ENCODE measurements at places on chromosomes 5 and 9.
A peak's percentile ranks its signal among the peaks of the same experiment; 100 is the strongest.

DNA sequence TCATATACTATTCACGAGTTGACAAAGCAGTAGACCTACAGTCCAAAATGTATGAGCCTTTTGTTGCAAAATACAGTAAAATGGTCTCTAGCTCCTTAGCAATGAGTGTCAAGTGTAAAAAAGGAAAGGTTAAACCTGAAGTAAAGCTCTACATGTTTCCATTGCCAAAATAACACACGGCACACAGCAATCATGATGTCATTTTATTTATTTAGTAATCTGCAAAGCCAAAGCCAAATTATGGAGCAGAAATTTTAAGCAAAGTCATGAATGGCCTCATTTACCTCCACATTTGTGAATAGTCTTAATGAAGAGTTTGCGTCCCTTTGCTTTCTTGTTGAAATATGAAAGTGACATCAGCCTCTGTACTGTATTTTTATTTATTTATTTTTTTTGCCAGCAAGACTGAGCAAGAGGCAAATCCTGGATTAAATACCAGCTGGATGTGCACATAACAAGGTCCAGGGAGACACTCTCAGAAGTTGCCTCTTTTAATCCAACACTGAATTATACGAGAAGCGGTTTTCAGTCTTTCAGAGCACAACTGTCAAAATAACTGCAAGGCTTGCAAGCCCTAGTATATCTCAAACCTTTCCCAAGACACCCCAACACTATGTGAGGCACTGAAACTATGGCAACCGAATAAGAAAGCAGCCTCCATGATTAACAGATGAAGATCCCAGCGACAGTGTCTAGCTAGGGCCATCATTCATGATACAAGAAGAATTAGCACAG is 9.7 kb downstream of the SEMA6A start:
- DNase-seq: no peak

- peak; percentile 23 for DNase-seq
Observed at GRCh38 chr9:33263131-33264002, 1.1 kb downstream of the BAG1 start.

DNA sequence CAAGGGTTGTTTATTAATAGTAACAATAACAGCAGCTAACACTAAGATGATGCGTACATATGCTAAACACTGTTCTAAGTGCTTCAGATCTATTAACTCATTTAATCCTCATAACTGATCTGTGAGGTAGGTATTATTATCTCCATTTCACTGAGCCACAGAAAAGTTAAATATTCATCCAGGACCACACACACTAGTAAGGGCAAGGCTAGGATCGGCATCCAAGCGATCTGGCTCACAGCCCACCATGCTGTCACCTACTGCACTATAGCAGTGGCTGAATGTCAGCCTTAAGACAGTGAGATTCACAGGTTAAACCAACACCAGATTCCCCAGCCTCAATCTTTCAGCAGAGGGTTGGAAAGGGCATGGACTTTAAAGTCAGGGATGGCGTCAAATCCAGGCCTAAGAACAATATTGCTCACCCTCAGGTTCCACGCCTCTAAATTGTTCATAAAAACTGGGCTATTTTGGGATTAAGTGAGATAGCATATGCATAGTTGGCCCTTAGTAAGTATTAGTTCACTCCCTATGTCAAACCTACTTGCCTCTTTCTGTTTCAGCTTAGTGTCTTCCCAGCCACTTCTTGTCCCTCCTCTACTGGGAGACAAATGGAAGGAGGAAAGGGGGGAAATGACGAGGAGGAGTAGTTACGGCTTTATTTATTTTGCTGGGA is 150.8 kb downstream of the MAPKAP1 start:
- no peak for DNase-seq

DNA sequence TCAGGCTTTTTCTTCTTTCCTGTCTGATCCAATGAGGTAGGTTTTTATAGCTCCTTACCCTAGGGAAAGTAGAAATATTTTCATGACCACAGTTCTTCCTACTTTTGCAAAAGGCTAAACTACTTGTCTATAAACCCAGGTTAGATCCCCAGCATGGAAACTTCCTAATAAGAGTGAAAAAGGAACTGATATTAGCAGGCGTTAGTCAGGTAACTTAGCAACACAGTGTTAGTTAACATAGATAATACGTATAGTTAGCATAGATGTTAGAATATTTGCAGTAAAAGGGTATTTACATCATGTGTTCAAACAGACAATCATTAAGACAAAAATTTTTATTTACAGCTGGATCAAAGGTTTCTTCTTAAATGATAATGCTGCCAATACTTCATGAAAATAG is 162.9 kb upstream of the DAB2 start:
- DNase-seq: no peak

DNA sequence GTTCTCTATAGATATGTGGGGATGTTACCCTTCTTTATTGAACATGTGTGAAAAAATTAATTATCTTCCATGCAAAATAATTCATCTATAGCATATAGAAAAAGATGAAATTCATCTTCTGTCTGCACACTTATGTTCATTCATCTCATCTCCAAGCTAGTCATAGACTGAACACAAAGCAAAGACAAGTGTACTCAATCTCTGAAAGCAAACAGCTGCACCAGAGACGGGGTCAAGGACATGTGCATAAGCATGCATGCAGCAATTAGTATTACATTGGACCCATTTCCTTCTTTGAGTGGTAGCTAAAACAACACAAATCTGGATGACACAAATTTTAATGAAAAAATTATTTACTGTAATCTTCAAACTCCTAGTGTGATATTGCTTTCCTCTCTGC is 547.0 kb upstream of the COX7C start:
- DNase-seq: no peak

GRCh38 chr5:16518606-16519005 is 53.0 kb upstream of the ZNF622 start:
- DNase-seq: no peak

- DNase-seq: no peak
Observed at GRCh38 chr9:96688187-96688586, 33.1 kb upstream of the PRXL2C start.

GRCh38 chr9:89668216-89668865 is 63.5 kb downstream of the GADD45G start:
- no peak for DNase-seq

DNA sequence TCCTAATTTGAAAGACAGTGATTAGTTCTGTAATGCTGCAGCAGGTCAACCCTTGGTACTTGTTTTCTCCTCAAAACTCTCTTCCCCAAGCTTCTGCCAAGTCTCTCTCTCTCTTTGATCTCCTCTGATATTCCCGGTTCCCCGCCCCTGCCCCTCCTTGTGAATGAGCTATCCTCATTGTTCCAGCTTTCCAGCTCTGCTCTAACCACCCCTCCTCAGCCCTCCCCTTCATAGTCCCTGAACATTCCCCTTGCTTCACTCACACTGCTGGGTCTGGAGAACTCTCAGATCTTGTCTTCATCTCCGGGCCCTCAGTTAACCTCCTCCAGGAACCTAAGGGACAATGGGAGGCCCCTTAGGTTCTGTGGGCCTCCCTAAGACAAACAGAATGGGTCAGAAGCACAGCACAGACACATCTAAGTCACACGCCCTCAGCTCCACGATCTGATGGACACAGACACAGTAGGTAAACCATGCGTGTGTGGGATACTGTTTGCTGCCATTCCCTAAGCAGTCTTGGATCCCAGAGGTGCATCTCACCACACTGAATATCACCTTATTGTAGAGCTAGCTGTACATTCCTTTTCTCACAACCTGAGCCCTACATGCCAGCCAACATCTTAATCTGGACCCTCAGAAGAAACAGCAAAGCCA is 17.4 kb upstream of the LARP1 start:
- DNase-seq: no peak

DNA sequence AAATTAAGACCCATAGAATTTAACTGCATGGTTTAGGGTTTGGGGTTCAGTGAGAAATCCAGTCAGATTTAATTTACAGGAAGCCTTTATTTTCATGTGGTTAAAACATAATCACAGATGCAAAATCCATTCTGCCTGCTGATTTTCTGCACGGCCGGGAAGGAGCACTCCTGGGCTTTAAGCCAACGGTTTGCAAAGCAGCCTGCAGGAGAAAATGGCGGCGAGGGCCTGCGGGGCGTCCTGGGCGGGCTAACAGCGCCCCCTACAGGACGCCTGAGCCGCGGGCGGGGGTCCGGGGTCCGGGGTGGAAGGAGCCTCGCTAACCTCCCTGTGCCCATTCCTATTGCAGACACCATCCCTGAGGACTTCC is 47.6 kb downstream of the THBS4 start:
- DNase-seq: peak; percentile 90

DNA sequence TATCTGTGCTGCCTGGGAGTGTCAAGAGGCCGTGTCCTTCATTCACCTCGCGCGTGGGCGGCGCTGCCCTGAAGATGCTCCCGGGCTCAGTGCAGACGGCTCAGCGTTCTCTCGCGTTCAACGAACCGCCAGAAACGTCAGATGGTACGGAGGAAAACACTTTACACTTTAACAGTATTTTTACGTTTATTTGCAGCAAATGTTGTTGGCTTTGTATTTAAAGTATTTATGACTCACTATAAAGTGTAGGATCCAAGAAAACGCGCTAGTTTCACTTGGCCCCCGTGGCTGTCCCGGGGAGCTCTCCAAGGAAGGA is 544 bp upstream of the ERCC6L2 start:
- DNase-seq: peak; percentile 38

DNA sequence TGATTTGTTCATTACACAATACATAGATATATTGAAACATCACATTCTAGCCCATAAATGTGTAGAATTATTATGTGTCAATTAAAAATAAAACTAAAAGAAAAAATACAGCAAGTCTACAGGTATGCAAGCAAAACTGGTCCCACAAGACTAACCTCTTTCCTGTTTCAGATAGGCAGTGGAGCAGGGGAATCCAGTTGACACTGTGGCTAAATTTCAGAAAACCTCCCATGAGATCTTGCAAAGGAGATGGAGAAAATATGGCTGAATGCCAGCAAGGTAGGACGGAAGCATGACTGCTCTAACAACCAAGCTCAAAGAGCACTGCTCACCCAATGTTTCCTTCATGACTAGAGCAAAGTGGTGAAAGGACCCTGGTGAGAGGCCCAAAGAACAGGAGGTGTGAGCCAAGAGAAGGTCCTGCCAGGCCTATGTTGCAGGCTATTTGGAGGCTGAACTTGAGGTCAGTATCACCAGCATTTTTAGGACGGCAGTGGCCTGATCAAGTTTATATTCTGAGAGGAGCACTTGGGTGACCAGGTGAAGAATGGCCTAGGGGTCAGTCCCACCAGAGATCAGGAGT is 1.1 kb upstream of the SH3TC2 start:
- DNase-seq: no peak

DNA sequence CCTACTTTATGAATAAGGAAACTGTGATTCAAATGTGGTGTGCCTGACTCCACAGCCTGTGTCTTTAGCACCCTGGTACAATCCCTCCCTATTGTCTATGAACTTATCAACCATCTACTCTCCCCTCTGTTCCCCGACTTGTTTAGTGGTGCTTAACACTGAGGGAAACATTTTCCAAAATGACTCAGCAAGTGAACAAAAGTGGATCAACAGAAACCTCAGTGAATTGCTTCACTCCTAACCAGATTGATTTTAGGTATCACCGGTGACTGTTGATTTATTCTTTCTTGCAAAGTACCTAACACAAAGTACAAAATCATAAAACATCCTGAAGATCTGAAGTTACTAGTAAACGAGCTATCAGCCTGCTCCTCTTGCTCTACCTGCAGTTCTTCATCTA is 42.1 kb upstream of the RAPGEF6 start:
- DNase-seq: no peak

- DNase-seq: no peak
Observed at GRCh38 chr5:67106626-67107342, 89.8 kb downstream of the CD180 start.

DNA sequence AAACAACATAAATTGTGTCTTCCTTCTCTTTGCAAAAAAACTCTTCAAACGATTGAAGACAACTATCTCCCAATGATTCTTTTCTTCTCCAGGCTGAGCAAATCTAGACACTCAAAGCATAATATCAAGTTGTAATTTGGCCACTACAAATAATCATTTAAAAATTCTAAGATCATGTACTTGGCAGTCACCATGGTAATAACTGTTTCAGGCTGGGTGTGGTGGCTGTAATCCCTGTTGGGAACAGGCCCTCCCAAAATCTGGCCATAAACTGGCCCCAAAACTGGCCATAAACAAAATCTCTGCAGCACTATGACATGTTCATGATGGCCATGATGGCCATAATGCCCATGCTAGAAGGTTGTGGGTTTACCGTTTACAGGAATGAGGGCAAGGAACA is 52.0 kb downstream of the PJA2 start:
- no peak for DNase-seq

DNA sequence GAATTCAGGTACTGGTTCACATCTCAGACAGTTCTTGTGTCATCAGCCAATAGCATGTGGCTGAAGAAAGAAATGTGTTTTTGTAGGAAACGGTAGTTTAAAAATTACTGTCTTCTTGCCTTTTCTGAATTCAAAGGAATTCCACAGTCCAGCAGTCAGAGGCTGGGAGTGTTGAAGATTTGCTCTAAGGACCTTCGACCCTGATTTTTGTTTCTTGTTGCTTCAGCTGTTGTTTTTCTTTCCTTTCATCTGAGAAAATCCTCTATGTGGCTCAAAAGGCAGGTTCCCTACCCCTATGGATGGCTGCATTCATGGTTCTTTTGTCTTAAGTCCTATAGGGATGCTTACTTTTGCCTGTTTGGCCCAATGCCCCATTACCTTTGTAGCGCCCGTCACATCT is 304.9 kb downstream of the TMEM167A start:
- DNase-seq: no peak

DNA sequence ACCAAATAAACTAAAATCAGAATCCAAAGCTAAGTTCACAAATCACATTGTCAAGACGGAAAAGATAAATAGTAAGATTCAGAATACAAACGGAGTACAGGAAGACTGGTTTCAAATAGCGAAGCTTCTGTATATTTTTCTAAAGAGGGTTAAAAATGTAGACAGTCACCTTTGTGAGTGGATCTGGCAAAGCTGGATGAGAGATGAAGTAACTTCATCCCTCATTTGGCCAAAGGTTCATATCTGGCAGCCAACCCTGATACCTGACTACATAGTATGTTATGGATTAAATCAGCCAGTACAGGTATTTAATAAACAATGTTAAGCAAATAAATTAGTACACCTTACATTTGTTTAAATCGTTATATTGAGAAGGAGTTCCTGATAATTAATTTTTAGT is 21.3 kb upstream of the DENND4C start:
- DNase-seq: no peak

- no peak for DNase-seq
Observed at GRCh38 chr9:125854553-125855275, 107.5 kb downstream of the PBX3 start.

GRCh38 chr9:92610470-92611420 is 59.2 kb downstream of the IPPK start:
- no peak for DNase-seq

GRCh38 chr9:121485623-121486022 is 14.0 kb downstream of the GGTA1 start:
- no peak for DNase-seq

Measured in BE2C (cell line).